ENCODE measurements at places on chromosomes 2 and 18.
A peak's percentile ranks its signal among the peaks of the same experiment; 100 is the strongest.

DNA sequence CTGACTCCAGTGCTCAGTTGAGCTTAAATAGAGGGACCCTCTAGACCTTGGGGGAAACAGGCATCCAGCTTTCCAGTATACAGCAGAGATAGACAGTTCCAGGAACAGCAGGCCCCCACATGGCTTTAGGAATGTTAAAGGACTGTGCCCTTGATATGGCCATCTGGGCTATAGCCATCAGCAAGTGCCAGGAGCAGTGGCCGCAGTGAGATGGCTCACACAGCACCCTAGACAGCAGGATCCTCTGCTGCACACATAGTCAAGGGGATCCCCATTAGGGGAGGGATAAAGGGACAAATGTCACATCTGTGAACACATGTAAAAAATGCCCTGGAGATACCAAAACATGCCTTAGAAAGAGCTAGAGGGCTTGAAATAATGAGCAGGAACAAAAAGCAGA, 213.4 kb downstream of the PTH2R start:
- no peak for DNase-seq

- DNase-seq = no peak
Observed at GRCh38 chr2:29270701-29271121, 155.5 kb downstream of the CLIP4 start.

- no peak for DNase-seq
Observed at GRCh38 chr18:60209042-60209441, 163.5 kb downstream of the MC4R start.

DNA sequence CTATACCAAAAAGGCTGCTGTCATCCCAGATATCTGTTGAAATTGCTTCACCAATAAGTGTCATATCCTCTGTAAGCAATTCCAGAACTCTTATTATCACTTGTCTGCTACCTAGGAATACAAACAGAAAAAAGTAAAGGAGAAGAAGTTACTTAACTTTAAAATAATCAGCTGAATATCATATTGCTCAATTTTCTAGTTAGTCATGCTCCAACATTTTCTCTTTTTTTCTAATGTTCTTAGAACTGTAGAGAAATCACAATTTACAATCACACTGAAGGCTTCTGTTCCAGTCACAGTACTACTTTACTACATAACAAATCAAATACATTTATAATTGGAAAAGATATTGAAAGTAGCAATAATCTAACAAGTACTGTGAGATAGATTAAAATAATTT, 17.4 kb downstream of the RTTN start:
- no peak for DNase-seq

DNA sequence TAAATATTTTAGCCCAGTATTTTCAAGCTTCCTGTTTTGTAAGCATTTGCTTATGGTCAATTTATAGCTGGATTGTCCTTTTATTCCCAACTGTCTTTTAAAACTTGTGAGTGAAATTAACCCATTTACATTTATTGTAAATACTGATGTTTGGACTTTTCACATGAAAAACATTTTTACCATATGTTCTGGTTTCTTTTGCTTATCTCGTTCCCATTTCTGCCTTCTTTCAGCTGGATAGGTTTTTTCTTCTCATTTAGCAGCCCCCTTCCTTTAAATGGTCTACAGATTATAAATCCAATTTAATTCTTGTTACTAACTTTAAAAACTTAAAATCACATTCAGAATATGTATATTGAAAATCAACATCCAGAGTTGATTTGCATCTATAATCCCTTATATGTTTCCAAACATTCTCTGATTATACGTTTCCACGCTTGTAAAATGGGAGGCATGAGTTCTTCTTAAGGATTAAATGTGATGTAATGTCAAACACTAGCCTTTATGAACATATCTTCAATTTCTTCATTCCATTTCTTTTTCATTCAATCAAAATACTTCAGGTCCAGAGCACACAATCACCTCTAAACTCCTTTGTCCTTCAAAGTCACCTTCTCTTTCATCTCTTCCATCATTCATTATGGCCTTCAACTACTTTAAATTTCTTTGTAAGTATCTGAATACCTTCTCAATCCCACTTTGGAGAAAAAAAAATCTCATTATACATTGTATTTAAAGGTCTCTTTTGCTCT, 1.1 kb upstream of the KDM3A start:
- DNase-seq = no peak

GRCh38 chr2:211730215-211730614, 808.4 kb downstream of the ERBB4 start:
- DNase-seq = no peak

DNA sequence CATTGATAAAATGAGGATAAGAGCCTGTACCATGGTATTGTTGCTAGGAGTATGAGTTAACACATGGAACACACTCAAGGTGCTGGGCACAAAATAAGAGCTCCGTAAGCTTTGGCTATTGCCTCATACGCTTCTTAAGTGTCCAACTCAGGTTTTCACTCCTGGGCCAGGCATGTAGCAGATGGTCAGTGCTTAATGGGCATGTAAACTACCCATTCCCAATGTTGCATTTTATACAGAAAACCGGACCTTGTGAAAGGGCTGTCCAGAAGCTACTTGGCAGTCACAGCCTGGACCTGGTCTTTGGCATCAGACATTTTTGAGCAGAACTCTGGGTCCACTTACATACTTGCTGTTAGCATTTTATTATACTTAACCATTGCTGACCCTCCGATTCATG, 26.9 kb downstream of the MGAT5 start:
- no peak for DNase-seq

- DNase-seq = no peak
Observed at GRCh38 chr2:119251652-119252051, 28.0 kb downstream of the STEAP3 start.

DNA sequence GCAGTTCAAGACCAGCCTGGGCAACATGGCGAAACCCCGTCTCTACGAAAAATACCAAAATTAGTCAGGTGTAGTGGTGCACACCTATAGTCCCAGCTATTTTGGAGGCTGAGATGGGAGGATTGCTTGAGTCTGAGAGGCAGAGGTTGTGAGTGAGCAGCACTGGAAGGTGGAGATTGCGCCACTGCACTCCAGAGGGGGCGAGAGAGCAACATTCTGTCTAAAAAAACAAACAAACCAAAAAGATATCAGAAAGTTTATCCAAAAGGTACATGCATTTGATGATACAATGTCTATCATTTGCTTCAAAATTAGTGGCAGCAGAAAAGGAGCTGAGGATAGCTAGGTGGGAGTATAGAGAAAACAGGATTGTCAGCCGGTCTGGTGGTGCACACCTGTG, 39.8 kb upstream of the CABLES1 start:
- no peak for DNase-seq

DNA sequence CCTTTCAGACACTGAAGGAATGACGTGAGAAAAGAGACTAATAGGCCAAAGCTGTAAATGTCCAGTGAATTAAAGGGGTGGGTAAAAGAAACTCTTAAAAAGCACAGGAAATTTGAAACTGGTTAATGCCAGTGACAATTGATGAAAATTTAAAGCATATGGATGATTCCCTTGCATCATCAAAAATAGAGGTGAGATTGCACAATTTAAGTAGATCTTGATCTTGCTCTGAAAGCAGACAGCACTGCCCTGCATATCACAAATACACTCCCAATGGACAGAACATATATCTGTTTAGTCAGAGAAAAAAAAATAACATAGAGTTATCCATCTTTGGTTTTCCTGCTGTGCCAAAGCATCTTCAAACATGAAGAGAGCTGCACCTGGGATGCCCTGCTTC, 86.7 kb upstream of the UBE2E3 start:
- DNase-seq = no peak

- peak; percentile 2 for DNase-seq
Observed at GRCh38 chr2:70959851-70960832, 18.3 kb upstream of the ANKRD53 start.

- no peak for DNase-seq
Observed at GRCh38 chr2:239225371-239225851, 175.4 kb downstream of the HDAC4 start.

- peak; percentile 24 for DNase-seq
Observed at GRCh38 chr2:39871291-39871761, 92.3 kb upstream of the THUMPD2 start.

- DNase-seq = no peak
Observed at GRCh38 chr18:79935499-79935898, 16.0 kb downstream of the SLC66A2 start.

DNA sequence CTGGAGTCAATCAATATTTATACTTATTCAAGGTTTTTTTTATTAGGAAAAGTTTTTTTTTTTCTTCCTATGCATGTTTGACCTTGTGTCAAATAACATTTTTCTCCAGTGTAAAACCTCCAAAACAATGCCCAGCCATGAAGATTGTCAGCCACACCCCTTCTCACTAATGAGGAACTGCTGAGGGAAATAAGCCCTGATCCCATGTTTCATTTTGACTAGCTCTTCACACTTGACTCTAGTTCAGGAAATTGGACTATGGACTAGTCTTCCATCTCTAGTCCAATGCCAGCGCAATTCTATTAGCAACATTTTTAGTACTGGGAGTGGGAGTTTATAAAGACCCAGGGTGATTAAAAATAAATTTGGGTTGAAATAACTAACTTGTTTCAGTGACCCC, 275.6 kb upstream of the CXCR4 start:
- no peak for DNase-seq

GRCh38 chr2:140851258-140851981, 1279.4 kb downstream of the LRP1B start:
- no peak for DNase-seq

DNA sequence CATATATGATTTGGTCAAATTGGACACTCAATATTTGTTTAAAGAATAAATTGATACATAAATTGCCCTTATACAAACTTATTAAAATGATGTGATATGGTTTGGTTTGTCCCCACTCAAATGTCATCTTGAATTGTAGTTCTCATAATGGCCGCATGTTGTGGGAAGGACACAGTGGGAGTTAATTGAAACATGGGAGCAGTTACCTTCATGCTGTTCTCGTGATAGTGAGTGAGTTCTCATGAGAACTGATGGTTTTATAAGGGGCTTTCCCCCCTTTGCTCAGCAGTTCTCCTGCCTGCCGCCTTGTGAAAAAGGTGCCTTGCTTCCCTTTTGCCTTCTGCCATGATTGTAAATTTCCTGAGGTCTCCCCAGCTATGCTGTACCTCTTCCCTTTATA, 34.0 kb upstream of the SLC8A1 start:
- no peak for DNase-seq

GRCh38 chr2:131076707-131077106, 16.6 kb downstream of the FAM168B start:
- DNase-seq = no peak

DNA sequence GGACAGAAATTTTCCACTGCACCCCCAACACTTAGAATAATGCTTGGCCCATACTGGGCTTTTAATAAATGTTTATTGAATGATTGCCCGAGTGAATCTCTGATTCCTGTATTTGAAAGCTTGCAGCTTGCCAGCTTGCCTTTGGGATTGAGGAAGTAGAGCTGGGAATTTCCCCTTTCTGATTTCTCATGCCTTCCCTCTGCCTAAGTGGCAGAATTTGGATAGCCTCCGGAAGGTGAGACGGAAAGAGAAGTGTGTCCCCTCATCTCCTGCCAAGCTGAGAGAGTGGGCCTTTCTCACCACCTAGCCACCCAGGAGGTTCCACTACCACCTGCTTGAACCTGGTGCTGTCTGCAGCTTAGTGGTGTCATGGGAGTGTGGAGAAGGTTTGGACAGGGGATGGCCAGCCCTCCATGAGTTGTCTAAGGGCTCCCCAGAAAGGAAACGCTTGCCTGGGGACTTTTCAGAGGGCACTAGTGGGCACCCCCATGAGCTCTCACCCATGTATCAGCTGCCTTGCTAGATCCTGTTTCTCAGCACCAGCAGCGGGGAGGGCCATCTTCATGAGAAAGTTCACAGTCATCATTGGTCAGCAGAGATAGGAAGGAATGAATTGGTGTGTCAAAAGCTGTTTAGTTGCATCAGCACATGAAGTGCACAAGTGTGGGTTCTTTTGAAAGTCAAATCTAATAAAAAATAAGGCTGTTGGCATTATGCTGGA, 8.6 kb upstream of the NCOA1 start:
- DNase-seq = no peak

- no peak for DNase-seq
Observed at GRCh38 chr18:25544546-25545287, 192.8 kb upstream of the ZNF521 start.

DNA sequence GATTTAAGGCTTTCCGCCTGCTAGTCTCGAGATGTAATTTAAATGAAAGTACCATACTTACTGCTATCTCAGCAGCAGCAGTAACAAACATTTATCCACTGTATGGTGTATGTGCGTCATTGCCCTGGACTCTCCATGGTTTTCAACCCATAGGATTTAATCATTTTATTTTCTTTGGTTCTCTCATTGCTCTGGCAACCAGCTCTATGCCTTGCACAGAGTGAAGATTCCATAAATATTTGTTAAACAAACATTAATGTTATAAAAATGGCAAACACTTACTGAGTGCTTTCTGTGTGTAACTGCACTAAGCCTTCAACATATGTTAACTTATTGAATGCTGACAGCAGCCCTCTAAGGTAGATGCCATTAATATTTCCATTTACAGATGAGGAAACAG, 1.3 kb upstream of the LMAN1 start:
- no peak for DNase-seq

- DNase-seq = no peak
Observed at GRCh38 chr2:168684921-168685599, 117.4 kb upstream of the NOSTRIN start.

DNA sequence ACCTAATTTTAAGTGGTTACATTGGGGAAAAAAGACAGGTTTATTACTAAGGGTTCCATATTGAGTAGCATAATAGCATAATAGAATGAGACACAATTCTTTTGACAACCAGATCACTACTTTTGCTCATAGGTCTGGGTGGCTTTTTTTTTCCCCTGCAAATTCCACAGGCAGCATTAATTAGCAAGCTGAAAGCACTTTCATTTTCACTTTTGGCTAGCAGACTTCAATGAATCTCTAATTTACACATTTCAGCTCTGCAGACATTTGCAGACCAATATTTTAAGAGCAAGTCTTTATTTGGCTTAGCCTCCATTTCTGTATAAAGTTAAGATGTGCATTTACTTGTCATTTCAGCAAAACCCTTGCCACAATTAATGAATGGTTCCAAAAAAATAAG, 185.5 kb downstream of the NOL4 start:
- DNase-seq = no peak
